ENCODE measurements at places on chromosomes 1 and 21. TPM values are rescaled to one million over a fixed set of nuclear protein-coding genes. Genes with fewer than 3 reads are reported as not detected.

The COL11A1 gene
- 10.4 TPM for total RNA-seq

The SETD4 gene
- 26.1 TPM for total RNA-seq

The VSIG8 gene
- not detected for total RNA-seq

The CDCA8 gene
- total RNA-seq: 5.9 TPM

The TDRD5 gene
- 0.82 TPM for total RNA-seq

The SLAMF6 gene
- not detected for total RNA-seq

The KCNQ4 gene
- total RNA-seq: 9.0 TPM
